ENCODE measurements at places on chromosomes 1 and 21.
A peak's percentile ranks its signal among the peaks of the same experiment; 100 is the strongest.

GRCh38 chr1:5847013-5847659, 145.1 kb downstream of the NPHP4 start:
- DNase-seq, result no peak

DNA sequence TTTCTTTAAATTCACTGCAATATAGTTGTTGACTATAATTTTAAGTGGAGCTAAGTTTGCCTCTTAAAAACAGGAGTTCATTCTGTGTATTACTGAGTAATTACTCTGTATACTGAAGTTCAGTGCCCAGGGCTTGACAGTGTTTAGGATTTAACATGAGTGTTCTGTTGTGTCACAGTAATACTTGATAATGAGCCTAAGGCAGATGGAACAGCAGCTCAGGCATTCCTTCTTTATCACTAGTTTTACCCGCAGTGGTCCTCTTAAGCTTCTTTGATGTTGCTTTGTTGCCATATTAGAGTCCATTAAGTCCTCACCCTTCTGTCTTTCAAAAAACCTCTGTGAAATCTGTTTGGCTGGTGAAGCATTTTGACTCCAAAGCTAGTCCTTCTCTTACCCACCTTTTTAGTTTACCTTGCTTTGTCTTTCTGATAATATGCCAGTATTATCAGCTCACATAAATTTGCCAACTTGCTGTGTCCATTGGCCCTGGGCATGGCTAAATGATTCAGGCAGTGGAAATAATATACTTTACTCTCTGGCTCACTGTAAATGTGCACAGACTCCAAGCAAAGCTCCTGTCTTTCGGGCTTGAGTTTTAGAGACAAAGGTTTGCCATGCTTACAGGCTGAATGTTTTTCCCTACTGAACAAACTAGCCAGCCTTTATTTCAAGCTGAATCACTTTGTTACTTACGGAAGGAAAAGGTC, 17.7 kb downstream of the HIPK1 start:
- DNase-seq, result peak; percentile 91

DNA sequence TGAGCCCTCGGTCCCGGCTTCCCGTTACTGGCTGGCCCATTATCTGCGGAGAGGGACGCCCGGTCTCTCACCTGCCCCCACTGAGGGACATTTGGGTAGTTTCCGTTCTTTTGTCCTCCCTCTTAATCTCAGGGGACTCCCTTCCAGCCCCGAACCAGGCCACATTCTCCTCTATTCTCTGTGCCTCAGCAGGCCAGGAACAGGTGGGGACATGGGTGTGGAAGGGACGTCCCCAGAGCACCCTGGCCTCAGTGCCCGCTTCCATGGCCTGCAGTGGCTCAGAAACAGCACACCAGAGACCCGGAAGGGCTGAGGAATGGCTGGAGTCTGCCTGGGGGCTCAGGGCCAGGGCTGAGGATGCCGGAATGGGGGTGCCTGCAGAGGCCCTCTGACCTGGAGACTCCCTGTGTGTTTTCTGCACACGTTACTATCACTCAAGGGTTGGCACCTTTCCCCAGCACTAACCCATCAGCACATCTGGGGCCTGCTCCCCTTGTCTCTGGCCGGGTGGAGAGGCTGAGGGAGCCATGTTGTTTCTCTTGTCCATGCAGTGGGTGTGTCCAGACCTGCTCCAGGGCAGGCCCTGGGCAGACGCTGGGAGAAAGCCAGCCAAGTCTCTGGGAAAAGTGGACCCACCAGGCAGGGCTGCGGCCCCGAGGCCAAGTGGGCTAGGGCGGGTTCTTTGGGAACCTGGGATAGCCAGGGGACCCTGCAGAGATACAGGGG, 10.0 kb upstream of the DNMT3L start:
- DNase-seq, result no peak

DNA sequence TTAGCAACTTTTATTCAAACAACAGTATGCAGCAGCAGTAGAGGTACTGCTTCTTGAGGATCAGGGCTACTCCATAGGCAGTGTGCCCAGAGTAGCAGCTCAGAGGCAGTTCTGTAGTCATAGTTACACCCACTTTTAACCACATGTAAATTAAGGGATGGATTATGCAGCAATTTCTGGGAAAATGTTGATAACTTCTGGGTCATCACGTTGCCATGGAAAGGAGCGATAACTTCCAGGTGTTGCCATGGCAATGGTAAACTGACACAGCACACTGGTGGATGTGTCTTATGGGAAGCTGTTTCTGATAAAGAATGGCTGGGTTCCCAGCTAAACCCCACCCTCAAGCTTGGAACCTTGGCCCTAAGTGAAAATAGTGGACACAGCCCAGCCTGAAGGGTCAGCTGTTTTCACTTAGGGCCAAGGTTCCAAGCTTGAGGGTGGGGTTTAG, 29.0 kb upstream of the PLA2G2A start:
- DNase-seq, result no peak

DNA sequence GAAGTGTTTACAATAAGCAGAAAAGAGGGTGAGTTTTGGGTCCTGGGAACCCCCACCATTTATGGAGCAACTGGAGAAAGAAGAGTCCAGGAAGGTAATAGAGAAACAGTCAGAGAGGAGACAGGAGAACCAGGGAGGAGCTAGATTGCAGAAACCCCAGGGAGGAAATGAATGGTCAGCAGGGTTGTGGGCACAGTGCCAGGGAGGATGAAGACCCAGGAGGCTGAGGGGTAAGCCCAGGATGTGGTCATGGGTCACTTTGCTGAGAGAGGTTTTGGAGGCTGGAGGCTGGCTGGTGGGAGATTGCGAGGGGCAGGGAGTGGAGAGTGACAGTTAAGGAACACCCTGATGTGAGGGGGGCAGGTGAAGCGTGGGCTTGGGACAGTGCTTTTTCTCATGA, 169.9 kb upstream of the CSF3R start:
- DNase-seq, result no peak

Data from NCI-H524 treated with DMSO at 0.1 percent for 48 hours (cell line).